Stimulated activated CD8-positive, alpha-beta memory T cell treated with anti-CD3 and anti-CD28 coated beads, Interleukin-4, amount 100 ng/mL, for 48 hours (primary cell): ENCODE measurements at places on chromosomes 5 and 9.

DNA sequence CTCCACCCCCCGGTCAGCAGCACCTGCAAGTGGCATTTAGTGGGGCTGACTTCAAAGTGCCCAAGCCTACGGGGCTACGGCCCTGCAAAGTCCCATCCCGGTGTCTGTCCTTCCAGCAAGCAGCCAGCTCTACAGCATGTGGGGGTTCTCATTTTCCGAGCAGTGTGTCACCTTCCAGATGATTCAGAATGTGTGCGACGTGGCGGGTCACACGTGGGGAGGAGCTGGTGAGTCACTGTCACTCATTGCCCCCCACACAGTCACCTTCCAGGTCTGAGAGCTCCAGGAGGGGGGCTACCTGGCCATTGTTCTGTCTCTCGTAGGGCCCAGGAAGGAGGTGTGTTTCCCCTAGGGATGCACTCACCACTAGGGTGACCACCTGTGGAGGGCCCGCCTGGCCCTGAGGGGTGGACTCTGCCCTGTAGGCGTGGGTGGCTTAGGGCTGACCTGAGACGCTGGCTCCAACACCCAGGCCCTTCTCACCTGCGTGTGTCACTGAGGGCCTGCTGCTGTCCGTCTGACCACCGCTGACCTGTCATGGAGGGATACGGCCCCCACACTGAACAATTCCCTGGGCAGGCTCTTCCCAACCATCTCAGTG, 70.2 kb downstream of the SEMA4D start:
- peak; percentile 88 for DNase-seq

GRCh38 chr5:92402045-92402444, 1018.9 kb upstream of the ARRDC3 start:
- DNase-seq, result no peak

DNA sequence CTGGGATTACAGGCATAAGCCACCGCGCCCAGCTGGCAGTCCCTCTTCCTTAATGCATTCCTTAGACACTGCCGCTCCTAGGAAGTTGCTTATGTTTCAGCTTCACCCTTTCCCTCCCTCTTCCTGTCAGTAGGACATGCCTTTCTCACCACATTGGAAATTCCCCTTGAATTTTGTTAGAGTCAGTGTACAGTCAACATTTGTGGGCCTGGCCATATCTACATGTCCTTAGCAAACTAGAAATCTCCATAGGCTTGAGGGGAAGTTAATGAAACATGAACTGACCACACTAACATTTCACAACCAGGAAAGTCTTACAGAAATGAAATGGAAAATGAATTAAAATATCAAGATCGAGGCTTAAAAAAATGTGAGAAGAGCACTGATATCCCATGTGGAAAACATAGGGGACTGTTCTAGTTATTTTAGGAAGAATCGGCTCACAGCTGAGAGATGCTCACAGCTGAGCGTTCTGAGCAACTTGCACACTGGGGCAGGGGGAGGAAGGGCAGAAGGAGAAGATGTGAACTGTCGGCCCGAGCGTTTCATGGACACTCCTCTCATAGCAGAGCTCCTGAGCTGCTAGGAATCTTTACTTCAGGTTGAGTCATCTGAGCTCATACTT, 21.1 kb upstream of the LVRN start:
- DNase-seq, result no peak

DNA sequence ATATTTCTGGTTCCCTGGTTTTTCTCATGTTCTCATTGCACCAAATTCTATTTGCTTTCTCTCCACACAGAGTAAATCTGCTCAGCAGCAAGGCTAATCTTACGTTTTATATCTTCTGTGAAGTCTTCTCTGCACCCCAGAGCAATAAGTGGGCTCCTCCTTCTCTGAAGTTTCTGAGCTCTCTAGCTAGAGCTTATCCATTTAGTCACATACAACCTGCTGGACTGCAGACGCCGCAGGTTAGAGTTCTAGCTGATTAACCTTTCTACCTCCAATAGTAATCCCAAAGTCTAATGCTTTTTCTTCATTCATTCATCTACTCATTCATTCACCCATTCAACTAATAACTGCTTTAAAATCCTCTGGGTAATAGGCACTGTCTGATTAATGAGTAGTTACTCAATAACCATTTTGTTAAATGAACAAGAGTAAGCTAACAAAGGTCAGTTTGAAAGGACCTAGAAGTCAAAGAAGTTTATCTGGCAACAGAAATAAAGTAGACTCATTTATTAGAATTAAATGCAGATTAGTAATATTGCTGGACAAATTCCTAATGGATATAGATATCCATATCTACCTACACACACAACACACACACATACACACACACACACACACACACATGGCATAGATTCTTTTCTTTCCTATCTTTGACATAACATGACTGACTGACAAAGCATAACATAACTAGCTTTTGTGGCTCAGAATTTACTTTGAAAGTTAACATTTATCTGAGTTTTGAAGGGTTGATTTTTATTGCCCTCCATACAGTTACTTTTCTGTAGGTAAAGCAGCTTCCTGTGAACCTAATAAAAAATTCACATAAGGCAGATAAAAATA, 984.6 kb upstream of the SEMA6A start:
- no peak for DNase-seq

DNA sequence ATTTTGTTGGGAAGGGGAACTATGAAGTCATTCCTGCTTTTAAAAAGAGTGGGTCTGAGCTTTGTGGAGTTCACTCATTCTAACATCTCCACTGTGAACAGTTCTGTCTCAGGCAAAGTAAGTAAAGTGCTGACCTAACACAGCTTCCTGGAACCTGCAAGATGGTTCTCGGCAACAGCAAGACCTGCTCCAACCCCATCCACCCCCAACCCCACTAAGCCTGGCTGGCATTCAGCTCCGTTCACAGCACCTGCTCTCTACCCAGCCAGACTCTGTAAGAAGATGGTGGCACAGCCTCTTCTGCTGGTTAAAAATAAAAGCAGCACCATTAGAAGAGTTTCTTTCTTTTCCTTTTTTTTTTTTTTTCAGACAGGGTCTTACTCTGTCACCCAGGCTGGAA, 42.0 kb downstream of the EPB41L4B start:
- no peak for DNase-seq

DNA sequence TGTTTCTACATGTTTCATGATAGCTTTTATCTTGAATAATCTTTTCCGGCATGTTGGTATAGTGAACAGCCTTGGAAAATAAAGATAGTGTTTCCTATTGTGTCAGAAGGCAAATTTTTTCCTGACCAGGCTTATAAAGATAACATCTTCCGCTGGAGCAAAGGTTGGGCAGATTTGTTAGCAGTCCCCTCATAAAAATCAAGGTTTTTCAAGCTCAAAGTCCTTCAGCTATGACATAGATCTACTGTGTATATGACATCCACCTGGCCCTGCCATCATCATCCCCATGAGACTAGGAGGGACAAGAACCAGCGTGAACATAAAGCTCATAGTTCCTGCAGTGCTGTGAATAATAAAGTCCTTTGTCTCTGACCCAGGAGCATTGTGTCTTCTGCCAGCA, 30.4 kb upstream of the OTULINL start:
- DNase-seq, result no peak

- no peak for DNase-seq
Observed at GRCh38 chr5:155827949-155828348, 499.0 kb upstream of the SGCD start.

GRCh38 chr9:95035846-95036245, 281.7 kb downstream of the FANCC start:
- no peak for DNase-seq

GRCh38 chr9:106058460-106058859, 364.1 kb downstream of the TMEM38B start:
- no peak for DNase-seq

- DNase-seq, result no peak
Observed at GRCh38 chr5:113612060-113612496, 98.6 kb downstream of the YTHDC2 start.

GRCh38 chr9:130039528-130040147, 3.4 kb downstream of the FNBP1 start:
- DNase-seq, result no peak
